ENCODE measurements at places on chromosomes 6 and 20.

GRCh38 chr6:124963416-124963785 lies 1.2 kb downstream of the RNF217 start:
- DNase-seq: peak; percentile 5

DNA sequence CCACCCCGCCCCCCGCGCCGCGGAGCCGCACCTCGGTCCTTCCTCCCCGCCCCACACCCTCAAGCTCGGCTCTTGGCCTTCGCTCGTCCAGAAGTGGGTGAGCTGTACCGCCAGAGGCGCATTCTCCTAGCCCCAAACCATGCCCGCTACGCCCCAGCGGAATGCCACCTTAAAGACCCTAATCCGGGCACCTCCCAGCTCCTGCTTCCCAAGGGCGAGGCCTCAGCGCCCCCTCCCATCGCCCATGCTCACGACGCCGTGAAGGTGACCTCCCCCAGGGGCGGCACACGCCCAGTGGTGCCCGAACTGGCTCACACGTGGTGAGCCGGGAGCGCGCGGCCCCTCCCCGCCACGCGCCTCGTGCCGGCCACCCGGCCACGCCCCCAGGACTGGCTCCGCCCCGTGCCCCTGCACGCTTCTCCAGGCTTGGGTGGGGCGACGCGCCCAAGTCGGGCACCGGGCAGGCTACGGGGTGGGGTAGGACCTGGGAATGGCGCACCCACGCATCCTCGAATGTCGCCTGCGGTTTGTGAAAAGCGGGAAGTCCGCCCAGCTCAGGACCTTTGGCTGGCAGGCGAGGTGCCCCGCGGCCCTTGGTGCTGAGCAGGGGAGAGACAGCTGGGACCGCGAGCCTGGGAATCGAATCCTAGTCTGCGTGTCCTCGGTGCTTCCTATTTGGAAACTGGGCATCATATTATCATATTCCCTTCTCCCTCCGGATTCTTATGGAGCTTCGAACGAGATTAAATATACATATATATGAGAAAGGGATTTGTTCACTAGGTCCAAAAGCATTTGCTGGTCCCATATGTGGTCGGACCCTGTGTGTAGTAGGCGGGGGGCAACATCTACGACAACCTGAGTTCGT lies 941 bp upstream of the SOX12 start:
- peak; percentile 96 for DNase-seq

GRCh38 chr20:1060985-1061384 lies 57.4 kb upstream of the PSMF1 start:
- DNase-seq: no peak

GRCh38 chr20:50712771-50713656 lies 18.4 kb upstream of the PARD6B start:
- no peak for DNase-seq

- DNase-seq: no peak
Measured at GRCh38 chr6:117501722-117502121, 19.2 kb downstream of the DCBLD1 start.

- no peak for DNase-seq
Measured at GRCh38 chr6:118724211-118724610, 72.8 kb upstream of the CEP85L start.

- DNase-seq: no peak
Measured at GRCh38 chr6:32974016-32974333, 5.6 kb downstream of the BRD2 start.

- DNase-seq: no peak
Measured at GRCh38 chr20:43878776-43879175, 35.9 kb upstream of the TOX2 start.

GRCh38 chr6:163526346-163526745 lies 111.8 kb downstream of the QKI start:
- no peak for DNase-seq

GRCh38 chr6:5712349-5713215 lies 294.1 kb downstream of the NRN1 start:
- no peak for DNase-seq

DNA sequence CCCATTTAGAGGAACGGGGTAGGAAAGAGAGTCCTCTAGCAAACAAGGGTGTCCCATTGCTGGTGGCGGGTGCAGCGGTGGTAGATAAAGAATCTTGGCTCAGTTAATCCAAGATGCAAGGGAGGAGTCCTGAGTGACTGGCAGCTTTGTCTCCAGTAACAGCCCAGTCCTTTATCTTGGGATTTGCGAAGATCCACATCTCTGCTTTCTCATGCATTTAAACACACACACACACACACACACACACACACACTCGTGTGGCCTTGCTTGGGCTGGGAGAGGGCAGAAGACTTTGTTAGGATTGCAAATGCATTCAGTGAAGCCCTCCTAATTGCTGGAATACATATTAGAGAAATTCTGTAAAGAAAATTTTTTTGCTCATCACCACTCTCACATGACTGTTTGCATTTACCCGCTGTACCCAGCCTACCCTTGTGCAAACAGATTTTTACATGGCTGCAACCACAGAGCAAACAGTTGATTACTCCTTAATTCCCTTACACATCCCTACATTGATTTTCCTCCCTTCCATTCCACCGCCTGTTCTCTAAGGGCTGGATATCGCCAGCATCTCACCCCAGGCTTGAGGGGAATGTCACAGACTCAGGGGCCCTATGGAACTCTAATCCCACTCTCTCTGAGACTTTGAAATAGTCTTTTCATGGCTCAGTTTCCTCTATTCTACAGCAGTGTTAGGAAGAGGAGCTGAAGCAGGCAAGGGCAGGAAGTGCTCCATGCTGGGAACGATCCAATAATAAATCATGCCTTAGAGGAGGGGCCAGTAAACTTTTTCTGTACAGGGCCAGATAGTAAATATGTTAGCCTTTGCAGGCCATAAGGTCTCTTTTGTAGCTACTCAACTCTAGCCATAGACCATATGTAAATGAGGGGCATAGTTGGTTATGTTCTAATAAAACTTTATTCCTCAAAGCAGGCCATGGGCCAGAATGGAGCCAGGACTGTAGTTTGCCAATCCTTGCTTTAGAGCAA lies 3.5 kb downstream of the C6orf132 start:
- DNase-seq: no peak

DNA sequence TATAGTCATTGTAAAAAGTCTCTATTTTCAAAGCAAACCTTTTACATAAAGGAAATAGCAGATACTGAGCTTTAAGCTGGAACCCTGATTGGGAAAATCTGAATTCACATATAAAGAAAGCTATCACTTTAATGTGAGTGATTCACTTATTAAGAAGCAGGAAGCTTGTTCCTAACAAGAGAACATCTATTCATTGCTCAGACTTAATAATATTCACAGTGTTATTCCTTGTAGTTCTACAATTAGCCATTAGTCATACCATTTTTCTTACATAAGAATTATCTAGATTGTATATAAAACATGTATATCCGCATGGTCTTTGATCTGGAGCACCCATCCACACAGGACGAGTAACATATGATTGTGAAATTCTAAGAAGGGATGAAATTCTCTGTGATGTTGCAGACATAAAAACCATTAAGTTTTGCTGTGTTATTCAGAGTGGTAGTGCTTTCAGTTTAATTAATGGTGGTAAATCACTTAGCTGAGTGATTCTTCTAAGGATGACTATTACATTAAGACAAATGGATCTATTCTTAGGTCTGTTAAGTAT lies 71.1 kb upstream of the FOXQ1 start:
- no peak for DNase-seq

GRCh38 chr20:17533396-17533795 lies 2.2 kb upstream of the BFSP1 start:
- peak; percentile 72 for DNase-seq

DNA sequence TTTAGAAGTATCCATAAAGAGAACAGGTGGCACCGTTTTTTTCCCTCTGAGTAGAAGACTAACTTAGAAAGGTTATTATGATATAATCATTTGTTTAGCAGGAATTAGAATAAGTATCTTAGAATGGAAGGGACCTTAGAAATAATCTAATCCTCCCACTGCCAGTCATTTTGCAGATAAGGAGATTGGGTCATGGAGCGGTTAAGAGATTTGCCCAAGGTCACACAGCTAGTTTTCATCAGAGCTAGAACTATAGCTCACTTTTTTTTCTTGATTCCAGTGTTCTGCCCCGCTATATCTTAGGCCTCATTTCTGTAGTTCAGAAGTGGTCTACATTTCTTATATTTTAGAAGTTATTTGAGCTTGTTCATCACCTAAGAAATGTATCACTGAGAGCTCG lies 139.6 kb downstream of the PRL start:
- DNase-seq: no peak

DNA sequence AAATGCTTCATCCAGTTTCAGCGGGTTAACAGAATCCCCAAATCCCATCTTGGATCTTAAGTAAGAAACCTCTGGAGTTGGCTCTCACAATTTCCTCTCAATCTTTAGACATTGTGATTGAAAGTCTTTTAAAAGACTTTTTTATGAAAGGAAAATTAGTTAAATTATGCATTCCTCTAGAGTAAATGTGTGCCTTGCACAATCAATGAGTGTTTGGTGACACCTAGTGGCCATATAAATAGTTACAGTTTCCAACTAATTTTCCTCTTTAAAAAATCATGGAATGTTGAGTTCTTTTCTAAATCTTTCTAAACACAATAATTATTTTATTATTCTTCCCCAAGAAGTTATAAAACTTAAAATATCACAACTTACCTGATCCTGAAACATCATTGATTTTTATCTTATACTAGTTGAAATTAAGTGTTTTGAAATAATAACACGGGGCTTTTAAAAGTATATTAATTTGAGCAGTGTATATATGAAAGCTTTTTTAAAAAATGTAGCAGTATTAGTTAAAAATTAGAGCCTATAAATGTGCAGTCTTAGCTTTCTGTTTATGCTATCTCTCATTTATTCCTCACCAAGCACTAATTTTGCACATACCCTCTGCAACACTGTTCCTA lies 66.4 kb downstream of the PKHD1 start:
- peak; percentile 26 for DNase-seq

- no peak for DNase-seq
Measured at GRCh38 chr20:2238601-2239000, 57.2 kb upstream of the TGM3 start.

DNA sequence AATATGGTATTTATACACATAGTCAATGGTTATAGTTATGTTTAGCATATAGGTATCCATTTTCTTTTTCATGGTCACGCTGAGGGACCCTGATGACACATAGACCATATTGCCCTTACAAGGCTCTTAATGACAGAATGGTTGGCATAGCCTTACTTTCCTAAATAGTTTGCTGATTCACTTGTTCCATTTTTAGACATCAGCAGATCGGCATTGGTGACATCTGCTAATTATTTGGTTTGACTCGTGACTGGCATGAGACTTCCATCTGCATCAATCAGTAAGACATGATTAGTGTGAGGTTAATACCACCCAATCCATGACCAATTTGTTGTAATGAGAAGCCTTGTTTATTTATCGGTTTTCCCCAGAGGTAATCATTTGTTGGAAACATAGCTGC lies 309.7 kb downstream of the ALDH8A1 start:
- no peak for DNase-seq

DNA sequence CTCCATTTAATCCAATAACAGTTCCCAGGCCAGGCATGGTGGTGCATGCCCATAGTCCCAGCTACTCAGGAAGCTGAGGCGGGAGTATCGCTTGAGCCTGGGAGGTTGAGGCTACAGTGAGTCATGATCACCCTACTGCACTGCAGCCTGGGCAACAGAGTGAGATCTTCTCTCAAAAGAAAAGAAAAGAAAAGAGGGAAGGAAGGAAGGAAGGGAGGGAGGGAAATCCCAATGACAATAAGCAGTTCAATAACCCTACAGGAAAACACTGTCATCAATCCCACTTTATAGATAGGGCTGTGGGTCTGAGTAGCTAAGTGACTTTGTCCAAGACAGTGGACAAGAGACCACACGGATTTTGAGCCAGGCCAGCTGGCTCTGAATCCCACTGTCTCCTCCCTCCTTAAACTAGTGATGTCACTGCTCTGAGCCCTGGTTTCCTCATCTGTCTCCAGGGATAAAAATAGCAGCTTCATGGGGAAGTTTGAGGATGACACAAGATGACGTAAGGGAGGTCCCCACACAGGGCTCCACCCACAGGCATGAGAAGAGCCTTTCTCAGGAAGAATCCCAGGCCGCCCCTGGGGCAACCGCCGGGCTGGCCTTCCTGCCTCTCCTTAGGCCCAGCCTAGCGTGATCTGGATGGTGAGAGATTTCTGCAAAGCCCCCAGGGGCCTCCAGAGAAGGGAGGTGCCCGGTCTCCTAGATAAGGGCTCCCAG lies 7.2 kb upstream of the TRIB3 start:
- DNase-seq: no peak

- DNase-seq: no peak
Measured at GRCh38 chr6:33018904-33019303, 9.5 kb upstream of the HLA-DOA start.

- DNase-seq: no peak
Measured at GRCh38 chr6:165974817-165975216, 192.8 kb downstream of the TBXT start.

GRCh38 chr6:45990162-45990561 lies 25.5 kb downstream of the CLIC5 start:
- no peak for DNase-seq

GRCh38 chr6:52611833-52612232 lies 35.0 kb upstream of the TRAM2 start:
- DNase-seq: no peak

- no peak for DNase-seq
Measured at GRCh38 chr6:159961528-159961927, 7.4 kb upstream of the IGF2R start.

DNA sequence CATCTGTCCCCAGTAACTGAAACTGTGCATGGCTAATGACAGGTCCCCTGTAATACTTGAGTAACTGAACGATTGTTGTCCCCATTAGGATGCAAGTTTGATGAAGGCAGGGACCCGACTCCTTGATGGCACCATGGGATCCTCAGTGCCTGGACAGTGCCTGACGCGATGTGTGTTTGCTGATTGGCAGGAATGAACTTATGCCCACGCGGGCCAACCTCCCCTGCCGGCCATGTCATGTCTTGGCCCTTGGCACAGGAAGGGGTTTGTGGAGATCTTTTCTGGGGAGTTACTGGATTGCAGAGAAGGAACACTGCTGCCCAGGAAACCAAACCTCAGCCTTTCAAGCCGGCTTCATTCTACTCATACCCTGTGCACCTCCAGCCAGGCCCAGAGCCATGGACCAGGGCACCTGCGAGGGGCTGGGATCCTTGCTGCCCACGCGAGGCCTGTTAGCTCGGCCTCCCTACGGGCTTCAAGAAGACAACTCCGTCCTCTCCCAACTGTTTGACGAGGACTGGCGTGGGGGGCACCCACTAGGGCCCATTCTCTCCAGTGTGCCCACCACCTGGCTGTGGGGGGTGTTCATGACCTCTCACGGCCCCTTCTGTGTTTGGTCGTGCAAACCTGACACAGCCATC lies 147.8 kb downstream of the ZMYND8 start:
- DNase-seq: no peak

DNA sequence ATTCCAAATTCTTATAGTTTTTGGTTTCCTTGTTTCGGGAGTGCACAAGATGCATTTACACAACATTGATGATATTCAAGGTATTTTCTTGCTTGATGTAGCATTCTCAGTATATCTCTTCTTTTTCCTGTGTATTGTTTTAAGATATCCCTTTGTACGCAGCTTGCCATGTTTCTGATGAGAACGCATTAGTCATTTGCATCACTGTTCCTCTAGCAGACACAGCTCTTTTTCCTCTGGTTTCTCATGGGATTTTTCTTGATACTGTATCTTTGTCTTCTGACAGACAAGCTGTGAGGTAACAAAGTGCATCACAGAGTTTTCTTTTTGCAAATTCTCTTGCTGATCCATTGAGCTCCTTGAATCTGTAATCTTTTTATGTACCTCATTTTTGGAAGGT lies 146.4 kb downstream of the SLC22A3 start:
- DNase-seq: no peak

GRCh38 chr6:16190214-16190613 lies 48.2 kb upstream of the GMPR start:
- DNase-seq: no peak

GRCh38 chr20:40512994-40513393 lies 176.0 kb downstream of the MAFB start:
- no peak for DNase-seq

Data from SK-N-DZ (cell line).